HAP-1 (cell line): ENCODE measurements at places on chromosomes 11 and 22.
A peak's percentile ranks its signal among the peaks of the same experiment; 100 is the strongest.

DNA sequence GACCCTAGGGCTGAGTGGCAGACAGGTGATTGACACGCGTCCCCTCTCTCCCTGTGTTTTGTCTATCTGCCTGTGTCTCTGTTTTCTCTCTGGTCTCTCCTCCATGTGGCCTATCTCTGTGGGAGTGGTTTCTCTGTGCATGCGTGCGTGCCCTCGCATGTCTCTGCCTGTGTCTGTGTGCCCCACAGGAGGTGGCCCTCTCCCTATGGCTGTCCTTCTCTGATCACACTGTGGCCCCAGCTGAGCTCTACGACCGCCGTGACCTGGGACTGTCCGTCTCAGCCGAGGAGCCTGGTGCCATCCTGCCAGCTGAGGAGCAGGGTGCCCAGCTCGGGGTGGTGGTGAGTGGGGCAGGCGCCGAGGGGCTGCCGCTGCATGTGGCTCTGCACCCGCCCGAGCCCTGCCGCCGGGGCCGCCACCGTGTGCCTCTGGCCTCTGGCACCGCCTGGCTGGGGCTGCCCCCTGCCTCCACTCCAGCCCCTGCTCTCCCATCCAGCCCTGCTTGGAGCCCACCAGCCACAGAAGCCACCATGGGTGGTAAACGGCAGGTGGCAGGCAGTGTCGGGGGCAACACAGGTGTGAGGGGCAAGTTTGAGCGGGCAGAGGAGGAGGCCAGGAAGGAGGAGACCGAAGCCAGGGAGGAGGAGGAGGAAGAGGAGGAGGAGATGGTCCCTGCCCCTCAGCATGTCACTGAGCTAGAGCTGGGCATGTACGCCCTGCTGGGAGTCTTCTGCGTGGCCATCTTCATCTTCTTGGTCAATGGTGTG lies 11.6 kb downstream of the TMEM132A start:
- no peak for DNase-seq

DNA sequence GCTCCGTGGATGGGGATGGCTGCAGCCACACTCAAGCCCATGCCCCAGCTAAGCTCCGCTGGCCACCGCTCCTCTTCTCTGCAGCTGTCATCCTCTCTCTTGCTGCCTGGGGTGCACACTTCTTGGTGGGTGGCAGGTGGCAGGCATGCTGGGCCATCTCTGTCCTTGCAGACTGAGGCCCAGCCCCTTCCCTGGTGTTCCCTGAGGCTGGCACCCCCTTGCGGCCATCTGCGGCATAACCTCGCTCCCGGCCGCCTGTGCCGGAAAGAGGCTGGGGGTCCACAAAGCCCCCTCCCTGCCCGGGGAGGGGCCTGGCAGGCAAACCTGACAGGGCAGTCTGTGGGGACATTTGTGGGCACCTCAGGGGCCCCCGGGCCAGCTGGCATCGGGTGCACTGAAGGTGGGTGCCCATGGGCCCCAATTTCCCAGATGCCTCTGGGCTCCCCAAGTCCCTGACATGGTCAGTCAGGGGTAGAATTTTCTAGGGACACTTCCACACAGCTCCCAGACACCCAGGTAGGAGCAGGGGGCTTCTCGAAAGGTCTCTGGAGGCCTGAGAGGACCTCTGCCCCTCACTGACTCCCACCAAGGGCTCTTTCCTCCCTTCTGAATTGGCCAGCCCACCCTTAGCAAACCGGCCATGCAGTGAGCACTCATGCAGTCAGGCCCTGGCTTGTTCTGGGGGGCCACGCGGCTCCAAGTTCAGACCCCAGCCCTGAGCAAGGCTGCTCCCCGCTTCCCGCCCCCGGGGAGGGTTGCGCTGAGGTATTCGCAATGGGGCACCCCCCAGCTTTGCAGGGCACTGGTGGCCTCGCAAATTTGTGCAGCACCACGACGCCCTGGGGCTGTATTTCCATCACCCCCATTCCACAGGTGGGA lies 23.5 kb upstream of the TH start:
- DNase-seq: peak; percentile 79

DNA sequence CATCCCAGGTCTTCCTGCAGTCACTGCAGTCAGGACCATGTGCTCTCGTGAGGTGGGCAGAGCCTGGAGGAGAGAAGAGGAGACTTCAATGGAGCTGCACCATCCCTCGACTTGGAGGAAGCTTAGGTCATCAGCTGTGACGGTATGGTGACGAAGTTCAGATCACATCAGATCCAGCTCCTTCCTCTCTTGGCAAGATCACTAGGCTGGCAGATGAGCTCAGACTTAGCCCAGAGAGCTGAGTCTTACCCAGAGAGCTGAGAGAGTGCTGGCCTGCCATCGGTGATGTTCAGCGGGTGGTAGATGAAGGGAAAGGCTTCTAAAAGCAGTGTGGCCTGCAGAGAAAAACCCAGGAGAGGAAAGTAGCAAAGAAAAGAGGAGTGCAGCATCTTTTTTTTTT lies 1.8 kb upstream of the SLC15A3 start:
- DNase-seq: no peak

DNA sequence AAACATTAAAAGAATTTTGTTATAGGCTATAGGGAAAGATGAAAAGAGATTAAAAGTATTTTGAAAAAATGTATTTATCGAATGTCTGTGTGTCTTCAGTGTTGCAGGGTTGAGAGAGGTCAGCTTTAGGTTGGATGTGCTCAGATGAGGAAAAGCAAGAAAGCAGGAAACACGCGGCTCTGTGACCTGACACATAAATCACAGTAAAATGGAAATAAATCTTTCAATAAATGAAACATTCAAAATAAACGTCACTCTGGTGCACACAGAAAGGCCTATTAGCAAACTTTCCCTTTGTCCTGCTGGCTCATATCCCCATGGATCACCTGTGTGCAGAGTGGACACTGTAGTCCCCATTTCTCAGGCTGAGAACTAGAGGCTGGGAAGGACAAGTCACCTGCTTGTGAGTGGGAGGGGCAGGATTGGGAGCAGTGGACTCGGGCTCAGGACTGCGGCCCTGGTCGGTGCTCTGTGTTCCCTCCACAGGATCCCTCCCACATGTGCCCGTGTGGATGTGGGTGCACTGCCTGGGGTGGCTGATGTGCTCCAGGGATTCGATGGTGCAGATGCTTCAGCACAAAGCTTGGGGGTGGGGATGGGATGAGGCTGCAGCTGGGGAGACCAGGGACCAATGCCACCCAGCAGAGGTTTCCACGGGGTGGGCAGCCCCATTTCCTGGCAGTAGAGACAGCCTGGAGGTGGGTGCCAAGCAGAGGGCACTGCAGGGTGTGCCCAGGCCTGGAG lies 96.0 kb upstream of the IGLL5 start:
- no peak for DNase-seq

GRCh38 chr11:11409901-11410300 lies 56.9 kb upstream of the CSNK2A3 start:
- DNase-seq: peak; percentile 60

DNA sequence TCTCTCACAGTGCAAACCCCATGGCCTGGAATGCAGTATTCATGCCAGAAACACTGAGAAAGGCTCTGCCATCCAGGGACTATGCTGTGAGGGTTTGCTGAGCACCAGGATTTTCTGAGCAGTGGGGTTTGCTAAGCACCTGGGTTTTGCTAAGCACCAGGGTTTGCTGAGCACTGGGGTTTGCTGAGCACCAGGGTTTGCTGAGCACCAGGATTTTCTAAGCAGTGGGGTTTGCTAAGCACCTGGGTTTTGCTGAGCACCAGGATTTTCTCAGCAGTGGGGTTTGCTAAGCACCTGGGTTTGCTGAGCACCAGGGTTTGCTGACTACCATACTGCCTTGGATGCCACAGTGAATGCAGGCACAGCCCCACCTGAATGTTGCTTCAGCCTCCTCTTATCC lies 48.3 kb upstream of the SMIM38 start:
- DNase-seq: no peak

DNA sequence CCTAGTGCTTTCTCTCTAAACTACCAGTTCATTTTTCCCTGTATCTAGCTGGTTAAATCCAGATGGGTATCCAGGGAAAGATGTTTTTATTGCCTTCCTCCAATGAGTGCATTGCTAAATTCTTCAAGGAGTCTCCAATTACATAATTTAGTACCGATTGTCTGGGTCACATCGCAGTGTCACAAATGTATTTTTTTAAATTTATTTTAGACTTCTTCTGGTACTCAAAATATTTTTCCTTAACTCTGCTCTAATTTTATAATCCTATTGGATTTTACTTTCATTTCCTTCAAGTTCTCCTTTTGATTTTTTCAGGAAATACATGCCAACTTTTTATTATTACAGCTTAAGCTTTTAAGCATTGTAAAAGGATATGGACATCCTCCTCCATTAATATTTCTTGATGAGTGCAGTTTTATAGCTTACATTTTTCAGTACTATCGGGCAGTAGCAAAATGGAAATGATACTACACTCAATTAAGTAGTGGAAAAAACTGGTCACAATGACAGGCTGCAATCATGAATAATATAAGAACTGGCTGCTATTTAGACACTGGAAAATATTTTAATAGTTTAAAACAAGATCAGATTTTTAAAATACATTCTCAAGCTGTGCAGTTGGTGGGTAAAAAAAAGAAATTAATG lies 20.3 kb downstream of the BBOX1 start:
- DNase-seq: no peak

- no peak for DNase-seq
Observed at GRCh38 chr11:67095214-67095507, 23.9 kb upstream of the KDM2A start.

GRCh38 chr11:19604679-19605375 lies 107.8 kb upstream of the NAV2 start:
- DNase-seq: no peak

DNA sequence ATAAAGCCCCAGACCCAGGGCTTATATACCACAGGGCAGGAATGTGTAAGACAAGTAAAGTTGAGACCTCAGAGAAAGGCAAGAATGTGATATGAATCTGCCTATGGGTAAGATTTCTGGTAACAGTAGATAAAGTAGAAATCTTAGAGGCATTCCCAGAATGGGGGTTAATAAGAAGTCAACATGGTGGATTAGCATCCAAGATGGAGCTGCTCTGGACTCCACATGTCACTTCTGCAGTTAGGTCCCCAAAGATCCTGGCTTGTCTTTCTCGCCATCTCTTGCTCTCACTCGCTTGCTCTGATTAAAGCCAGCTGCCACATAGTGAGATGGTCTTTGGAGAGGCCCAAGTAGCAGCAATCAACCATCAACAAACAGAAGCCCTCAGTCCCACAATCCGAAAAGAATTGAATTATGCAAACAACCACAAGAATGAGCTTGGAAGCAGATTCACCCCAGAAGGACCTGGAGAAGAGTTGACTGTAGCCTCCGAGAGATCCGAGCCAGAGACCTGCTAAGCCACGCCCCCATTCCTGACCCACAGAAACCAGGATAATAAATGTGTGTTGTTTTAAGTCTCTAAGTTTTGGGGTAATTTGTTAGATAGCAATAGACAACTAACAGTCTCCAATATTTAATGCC lies 5.4 kb upstream of the C11orf86 start:
- DNase-seq: no peak

DNA sequence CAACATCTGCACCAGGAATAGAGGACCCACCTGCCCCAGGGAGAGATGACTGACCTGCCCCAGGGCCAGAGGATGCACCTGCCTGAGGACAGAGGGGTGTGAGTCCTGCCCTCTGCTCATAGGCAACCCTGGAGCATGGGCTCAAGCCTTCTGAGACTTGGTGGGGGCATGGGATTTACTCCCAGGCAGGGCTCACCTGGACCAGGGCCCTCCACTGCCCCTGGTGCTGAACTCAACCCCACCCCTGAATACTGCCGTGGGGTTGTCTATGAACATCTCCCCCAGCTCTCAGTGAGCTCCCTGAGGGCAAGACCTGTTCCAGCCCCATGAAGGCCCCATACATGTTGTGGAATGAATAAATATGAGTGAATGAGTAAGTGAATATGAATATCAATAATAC lies 33.8 kb upstream of the MUC5AC start:
- DNase-seq: no peak

GRCh38 chr11:111524056-111524455 lies 9.5 kb downstream of the HOATZ start:
- DNase-seq: no peak

GRCh38 chr11:10348650-10349280 lies 43.9 kb downstream of the ADM start:
- no peak for DNase-seq

DNA sequence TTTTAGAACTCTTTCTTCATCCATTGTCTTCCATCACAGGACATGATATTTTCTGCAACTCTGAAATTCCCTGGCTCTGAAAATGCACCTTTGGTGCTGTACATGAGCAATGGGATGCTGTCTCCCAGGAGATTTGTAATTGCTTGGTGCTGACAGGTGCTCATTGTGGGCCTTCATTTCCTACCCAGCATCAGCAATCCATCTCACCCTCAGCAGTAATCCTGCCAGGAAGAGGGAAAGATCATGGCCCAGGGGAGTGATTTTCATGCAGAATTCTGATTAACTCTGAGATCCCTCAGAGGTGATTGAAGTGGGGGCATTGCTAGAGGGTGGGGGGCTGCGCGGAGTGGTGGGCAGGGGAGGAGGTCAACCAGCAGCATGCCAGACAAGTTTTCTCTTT lies 651.7 kb downstream of the NELL1 start:
- DNase-seq: no peak

DNA sequence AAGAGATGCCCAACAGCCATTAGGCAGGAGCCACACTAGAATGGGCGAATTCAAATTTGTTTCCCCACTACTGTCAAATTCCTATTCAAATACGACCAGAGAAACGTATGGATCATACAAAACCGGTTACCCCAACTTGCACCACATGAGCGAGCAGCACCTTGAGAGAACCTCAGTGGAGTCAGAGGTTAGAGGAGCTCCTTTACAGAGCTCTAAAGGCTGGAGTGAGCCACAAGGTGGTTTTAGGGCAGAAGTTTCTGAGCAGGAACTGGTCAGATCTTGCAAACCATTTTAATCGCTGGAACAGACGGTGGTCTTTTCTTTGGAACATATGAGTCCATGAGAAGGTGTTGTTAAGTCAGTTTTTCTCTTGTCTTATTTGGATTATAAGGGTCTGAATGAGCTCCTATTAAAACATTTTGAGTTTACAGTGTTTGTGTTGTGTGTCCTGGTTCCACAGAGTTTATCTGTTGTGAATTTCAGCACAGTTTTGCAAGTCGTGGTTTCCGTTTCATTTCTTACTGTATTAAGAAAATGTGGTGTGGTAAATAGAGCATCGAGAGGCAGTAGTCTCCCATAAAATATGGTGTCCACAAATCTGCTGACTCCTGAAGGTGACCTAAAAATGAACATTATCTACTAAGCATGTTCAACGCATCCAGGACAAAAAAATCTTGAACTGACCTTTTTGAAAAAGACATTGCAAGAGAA lies 471.7 kb downstream of the NTM start:
- DNase-seq: no peak
